ENCODE measurements at places on chromosomes 13 and 19.

GRCh38 chr13:30806784-30807183 lies 71.4 kb downstream of the ALOX5AP start:
- peak; percentile 77 for DNase-seq

DNA sequence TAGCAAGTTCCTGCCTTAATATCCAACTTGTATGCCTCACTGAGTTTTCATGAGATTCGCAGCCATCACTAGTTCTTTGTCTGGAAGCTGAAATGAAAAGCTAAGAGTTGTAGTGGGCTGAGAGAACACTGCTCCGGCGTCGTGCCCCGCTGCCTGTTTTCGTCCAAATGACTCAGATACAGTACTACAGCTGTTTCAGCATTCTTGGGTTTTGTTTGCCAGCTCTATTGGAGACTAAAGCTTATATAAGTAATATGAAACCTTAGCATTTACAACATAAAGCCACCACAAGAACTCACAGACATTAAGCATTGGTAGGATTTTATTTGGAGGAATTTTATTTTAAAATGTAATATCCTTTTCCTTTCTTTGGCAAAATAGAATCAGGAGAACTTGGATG lies 299.7 kb downstream of the DLEU7 start:
- no peak for DNase-seq

GRCh38 chr19:17245535-17245984 lies at the start of gene NR2F6:
TSS of gene NR2F6 (minus strand) at chr19:17245919. CDS start at chr19:17245220, 699 bp downstream.
- no peak for DNase-seq

GRCh38 chr13:70788074-70788473 lies 679.8 kb upstream of the KLHL1 start:
- DNase-seq = no peak

DNA sequence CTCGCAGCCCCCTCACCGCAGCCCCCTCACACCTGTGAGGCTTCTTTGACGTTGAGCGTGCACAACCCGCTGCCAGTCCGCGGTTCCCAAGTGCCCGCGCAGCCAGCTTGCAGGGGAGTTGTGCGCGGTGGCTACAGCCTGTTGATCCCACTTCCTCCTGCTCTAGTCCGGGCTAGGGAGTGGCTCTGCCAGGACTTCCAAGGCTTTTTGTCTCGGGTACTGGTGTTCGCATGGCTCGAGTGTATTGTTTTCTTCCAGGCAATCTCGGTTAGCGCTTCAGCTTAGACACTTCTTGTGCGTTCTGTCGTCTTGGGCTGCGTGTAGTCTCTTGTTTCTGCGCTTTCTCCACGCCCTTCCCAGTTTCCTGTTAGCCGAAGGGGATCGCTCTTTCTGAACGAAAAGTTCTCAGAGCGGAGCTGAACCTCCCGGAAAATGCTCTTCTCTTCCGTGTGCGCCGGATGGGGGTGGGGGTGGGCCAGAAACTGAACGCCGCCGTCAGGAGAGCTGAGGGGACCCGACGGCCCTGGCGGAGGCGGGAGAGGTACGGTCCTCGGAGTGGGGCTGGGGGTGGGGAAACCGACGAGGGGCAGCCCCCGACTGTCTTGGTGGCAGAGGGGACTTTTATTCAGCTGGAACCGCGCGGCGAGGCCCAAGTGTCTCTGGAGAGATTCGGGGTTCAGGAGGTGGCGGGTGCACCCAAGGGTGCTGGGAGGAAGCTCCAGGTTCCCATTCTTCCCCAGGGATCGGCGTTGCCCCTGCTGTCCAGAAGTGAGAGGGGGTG lies 697 bp upstream of the DGKH start:
- peak; percentile 31 for DNase-seq

- DNase-seq = no peak
Observed at GRCh38 chr19:42512743-42513304, 15.5 kb downstream of the CEACAM1 start.

DNA sequence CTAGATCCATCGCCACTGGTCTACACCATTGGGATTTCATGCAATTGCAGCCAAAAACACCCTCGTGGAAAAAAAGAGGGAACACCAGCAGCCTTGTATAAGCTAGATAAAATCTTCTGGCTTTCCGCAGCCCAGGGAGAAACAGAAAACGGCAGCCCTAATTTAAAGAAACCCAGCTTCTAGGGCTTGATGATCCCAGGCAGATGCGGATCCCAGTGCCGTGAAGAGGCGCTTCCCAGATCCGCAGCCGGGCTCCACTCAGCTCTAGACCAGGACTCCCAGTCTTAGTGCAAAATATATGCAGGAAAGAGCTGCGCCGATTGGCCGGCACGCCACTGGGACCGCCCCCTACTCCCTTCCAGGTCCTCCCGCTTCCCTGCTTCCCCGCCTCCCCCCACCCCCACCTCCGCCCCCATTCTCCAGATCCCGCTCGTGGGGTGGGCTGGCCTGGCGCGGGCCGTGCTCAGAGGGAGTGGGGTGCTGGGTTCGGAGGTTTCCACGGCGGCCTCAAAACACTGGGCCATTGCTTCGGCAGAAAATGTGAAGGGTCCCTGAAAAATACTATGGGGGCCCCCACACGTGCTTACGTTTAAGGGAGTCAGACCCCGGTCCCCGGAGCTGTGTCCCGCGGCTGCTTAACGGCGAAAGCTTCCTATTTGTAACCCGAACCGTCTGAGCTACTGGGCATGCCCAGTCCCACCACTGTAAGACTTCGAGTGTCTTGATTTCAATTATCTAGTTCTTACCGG lies 63.1 kb downstream of the SERP2 start:
- DNase-seq = peak; percentile 86

GRCh38 chr13:97003071-97003470 lies 8.8 kb upstream of the OXGR1 start:
- no peak for DNase-seq

DNA sequence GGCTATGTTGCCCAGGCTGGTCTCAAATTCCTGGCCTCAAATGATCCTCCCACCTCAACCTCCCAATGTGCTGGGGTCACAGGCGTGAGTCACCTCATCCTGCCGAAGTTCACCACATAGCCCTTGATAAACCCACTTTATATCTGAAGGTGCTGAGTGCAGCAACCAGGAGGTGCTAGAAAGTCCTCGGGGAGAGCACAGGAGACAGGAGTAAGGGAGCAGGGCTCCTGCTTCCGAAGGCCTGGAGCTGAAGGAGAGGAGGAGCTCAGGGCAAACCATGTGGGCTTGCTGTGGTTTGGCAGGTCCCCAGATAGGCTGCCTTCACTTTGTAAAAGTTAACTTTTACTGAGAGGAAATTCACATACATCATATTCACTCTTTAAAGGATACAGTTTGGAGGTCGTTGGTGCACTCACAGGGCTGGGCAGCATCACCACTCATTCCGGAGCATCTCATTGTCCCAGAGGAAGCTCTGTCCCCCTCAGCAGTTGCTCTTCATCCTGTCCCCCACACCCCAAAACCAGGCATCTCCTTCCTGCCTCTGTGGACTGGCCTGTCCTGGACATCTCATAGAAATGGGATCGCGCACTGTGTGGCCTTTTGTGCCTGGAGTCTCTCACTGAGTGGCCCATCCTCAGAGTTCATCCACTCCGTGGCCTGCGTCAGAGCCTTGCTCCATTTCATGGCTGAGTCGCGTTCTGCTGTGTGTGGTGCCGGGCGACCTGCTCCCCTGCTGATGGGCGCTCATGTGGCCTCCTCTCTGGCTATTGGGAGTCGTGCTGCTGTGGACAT lies 49.5 kb downstream of the KDM4B start:
- DNase-seq = peak; percentile 9

- no peak for DNase-seq
Observed at GRCh38 chr13:20049558-20050473, 91.3 kb downstream of the ZMYM2 start.

DNA sequence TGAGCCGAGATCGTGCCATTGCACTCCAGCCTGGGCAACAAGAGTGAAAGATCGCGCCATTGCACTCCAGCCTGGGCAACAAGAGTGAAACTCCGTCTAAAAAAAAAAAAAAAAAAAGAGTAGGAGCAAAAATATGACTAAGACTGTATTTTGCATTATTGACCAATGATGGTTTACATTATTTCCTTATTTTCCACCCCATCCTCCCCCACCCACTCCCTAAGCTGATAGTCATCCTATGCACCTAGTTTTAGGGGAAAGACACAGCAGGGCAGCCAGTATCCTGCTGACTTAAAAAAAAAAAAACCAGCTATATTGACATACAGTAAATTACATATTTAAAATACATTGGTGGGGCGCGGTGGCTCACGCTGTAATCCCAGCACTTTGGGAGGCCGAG lies 25.1 kb downstream of the VAV1 start:
- peak; percentile 82 for DNase-seq

- no peak for DNase-seq
Observed at GRCh38 chr13:102039264-102039663, 362.6 kb downstream of the FGF14 start.

DNA sequence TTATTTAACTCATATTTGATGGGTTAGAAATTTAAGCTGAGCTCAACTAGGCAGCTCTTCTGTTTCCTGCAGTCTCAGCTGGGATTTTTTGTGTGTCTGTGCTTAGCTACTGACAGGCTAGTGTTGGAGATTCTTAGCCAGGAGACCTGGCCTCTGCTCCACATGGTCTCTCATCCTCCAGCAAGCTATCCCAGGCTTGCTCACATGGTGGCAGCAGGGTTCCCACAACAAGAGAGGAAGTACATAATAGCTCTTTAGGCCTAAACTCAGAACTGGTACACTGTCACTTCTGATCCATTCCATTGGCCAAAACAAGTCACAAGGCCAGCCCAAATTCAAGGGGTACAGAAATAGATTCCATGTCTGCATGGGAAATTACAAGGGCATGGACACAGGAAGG lies 406.2 kb downstream of the SUCLA2 start:
- peak; percentile 10 for DNase-seq

DNA sequence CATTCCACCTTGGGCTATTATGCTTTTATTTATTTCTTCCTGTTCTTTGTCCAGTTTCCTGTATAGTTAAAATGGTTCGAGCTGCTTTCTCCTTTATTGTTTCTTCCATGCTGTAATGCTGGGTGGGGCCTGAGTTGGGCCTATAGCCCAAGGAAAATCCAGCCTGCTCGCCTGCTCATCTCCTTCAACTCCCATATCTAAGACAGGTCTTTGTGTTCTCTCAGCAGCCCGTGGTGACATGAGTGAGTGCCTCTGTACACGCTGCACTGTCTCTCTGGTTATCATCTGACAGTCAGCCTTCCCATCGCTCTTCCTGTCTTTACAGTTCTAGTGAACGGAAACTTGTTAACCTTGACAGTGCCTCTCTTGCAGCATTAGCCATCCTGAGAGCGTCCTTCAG lies 221.9 kb upstream of the SLC10A2 start:
- no peak for DNase-seq

DNA sequence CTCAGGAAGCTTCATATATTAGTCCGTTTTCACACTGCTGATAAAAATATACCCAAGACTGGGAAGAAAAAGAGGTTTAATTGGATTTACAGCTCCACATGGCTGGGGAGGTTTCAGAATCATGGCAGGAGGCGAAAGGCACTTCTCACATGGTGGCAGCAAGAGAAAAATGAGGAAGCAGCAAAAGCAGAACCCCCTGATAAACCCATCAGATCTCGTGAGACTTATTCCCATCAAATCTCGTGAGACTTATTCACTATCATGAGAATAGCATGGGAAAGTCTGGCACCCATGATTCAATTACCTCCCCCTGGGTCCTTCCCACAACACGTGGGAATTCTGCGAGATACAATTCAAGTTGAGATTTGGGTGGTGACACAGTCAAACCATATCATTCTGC lies 23.1 kb downstream of the FLT3 start:
- DNase-seq = peak; percentile 41

DNA sequence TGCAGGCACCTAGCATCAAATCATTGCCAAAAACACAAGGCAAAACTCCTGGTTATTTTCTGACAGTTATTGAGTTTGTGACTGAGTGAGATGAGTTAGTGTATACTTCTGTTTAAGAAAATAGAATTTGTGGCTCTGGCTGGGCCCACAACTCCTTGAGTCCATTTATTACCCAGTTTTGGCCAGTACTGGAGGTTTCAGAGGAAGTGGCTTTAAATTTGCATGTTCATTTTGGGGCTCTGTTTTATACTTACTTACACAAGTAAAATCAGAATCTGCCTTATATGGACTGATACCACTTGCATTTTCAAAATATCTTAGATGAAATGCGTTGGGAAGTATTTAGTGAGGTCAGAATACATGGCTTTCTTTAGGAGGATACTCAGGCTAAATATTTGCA lies 29.0 kb downstream of the TNFSF11 start:
- DNase-seq = no peak

- DNase-seq = peak; percentile 95
Observed at GRCh38 chr19:17775991-17776803, 18.7 kb upstream of the B3GNT3 start.

DNA sequence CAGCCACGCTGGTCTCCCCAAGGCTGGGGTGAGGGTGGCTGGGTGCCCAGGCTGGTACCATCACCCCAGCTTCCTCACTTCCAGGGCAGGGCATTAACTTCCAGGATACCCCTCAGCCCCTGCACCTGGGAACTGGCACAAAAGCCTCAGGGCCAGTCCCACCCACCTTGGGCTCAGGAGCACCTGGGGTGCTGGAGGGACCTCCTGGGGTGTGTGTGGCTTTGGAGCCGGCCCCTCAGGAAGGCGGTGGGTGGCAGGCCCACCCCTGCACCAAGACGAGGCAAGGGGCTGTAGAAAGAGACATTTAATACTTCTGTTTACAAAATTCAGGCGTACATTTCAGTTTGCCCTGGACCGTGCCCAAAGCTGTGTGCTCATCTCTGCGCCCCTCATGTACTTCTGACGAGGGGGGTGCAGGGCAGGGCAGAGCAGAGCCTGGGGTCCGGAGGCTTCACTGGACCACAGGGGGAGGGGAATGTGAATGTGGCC lies 16.8 kb downstream of the MPND start:
- no peak for DNase-seq

- DNase-seq = peak; percentile 27
Observed at GRCh38 chr13:48975101-48975855, 434 bp upstream of the FNDC3A start.

DNA sequence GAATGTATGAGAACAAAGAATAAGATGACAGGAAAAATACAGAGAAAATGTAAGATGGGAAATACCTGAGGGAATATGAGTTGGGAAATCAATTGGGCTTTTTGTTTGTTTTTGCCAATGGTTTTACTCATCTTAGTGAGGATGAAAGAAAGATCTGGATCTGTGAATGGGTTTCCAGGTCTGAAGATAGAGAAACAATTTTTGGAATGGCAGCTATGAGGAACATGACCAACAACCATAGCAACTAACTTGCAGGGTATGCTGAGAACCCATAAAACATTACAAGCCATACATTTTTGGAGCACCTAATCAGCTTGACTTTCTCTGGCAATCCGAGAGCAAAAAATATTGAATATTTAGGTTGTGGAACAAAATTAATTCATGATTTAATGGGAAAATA lies 290.0 kb downstream of the KCTD12 start:
- DNase-seq = no peak

DNA sequence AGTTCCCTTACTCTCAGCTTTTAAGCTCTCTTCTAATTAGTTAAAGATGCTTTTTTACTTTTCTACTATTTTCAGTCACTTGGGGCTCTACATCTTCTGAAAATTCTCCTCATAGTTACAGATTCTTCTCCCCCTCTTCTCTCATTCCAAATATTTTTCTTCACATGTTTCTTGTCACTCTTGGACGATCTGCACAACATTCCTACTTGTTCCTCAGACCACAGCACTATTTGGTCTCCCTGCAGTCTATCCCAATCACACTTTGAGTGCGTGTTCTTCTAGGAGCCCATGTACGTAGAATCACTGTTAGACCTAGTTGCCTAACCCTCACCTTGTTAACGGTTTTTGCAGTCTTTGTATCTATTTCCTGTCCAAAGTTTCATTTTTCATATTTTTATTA lies 222.5 kb upstream of the SPRY2 start:
- DNase-seq = no peak

GRCh38 chr13:67084066-67084465 lies 146.1 kb downstream of the PCDH9 start:
- DNase-seq = no peak

All from inflammatory macrophage (primary cell).